ENCODE measurements at places on chromosomes 12 and 14.

DNA sequence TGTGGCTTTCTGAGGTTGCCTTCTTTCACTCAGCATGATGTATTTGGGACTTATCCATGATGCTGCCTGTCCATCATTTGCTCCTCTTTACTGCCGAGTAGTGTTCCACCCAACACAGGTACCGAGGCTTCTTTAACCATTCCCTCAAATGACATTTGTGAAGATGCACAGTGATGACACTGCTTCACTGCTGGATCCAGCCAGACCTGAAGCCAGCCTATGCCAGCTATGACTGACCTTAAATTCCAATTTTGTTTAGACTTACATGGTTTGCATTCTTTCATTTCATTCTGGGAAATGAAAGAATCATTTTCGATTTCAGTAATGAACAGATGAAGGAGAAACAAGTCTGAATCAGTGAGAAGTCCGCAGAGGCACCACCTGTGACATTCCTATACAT is 271.0 kb downstream of the AACS start:
- DNase-seq = no peak

GRCh38 chr12:87253157-87253556 is 776.0 kb downstream of the C12orf50 start:
- DNase-seq = peak; percentile 10

DNA sequence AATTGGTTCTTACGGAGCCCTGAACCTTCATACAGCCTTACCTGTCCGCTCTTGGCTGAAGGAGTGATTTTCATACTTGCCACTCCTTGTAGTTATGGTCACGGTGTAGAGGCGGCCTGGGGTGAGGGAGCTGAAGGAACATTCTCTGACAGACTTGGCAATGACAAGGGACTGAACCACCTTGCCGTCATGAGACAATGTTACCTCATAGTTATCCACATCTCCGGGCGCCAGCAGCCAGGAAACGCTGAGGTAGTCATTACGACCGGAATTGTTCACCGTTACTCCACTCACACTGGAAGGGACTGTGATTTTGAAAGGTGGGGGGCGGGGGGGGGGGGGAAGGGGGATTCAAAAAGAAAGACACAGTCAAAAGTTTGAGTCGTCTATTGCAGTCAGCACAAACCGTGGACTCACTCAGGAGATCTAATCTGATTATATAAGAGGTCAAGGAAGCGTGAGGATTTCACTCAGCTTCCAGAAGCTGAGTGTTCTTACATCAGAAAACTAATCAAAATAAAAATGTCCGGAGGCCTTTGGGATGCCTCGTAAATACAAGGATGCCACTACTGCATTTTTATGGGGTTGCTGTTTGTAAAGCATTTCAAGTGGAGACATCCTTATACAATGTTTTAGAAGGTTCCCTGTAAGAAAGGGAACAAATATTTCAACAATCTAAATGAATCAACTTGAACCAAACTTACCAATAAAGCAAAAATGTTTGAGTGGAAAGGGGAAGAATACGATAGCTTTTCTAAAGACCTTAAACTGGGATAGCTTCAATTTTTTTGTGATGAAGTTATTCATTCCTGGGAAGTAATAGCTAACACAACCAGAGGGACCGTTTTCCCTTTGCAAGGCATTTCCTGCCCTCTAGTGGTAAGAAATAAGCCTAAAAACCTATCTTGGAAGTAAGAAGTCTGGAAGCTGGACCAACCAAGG is 60.6 kb downstream of the PTPRB start:
- DNase-seq = peak; percentile 76

DNA sequence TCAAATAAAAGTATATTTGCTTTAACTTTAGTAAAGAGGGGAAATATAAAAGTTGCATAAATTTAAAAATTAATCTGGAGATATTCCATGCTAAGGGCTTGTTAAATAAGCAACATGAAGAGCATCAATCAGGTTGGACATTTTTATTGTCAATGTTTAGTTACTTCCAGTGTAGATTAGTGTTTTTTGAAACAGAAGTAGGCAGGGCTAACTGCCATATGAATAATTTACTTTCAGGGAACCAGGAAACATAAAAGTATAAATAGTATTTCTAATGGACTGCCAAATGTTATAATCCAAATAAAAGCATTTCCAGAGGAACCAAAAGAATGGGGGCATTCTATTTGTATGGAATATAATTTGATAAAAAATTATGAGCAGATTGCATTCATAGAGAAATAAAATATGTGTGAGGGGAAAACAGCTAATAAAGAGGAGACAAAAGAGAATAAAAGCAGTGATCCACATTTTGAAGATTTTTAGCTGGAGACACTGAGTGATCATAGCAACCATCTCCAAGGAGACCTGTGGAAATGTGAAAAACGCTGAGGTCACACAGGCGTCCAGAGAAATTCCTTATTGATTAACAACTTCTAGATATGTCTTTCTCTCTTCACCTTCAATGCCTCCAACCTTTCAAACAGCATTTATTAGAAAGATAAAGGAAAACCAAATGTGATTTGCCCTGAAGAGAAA is 70.8 kb downstream of the SRGAP1 start:
- no peak for DNase-seq

DNA sequence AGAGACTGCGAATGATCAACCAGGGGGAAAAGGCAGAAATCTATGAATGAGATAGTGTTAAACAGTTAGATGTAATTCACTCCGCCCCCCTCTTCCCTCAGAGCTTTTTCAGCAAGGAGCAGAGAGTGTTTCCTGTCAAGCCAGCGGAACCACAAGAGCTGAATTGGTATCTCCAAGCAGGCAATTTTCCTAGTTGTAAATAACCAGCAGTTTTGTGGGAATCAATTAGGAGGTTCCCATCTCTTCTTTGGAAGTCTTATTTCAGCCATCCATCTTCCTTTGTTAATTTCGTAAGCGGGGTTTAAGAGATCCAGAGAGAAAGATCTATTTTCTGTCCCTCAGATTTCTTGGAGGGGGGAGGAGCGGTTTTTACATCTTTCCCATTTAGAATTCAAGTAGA is 178.0 kb downstream of the FOXN3 start:
- no peak for DNase-seq

DNA sequence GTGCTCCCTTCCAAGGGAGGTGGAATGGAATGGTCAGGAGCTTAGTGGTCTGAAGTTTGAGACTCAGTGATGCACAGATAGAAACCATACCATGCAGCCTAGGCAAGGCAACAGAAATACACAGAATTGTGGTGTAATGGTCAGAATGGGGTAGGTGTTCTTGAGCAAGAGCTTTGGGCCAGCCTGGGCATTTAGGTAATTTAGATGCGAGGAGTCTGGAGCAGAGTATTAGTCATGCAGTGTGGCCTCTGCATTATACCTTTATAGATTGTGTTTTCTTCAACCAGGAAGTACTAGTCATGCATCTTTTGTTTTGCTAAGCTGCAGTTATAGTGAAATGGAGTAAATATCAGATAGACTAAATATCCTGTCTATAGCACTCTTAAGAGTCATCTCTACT is 118.3 kb downstream of the DAAM1 start:
- DNase-seq = peak; percentile 36

GRCh38 chr14:100080206-100080605 is 15.0 kb downstream of the EVL start:
- no peak for DNase-seq

- DNase-seq = no peak
These were observed 254.0 kb upstream of the KITLG start for GRCh38 chr12:88834226-88834625.

- peak; percentile 29 for DNase-seq
These were observed 39.9 kb downstream of the ATL1 start for GRCh38 chr14:50599700-50600444.

GRCh38 chr12:49683599-49684309 is 23.5 kb downstream of the FMNL3 start:
- DNase-seq = no peak

GRCh38 chr14:73739174-73739898 is 25.2 kb upstream of the PNMA1 start:
- DNase-seq = no peak

DNA sequence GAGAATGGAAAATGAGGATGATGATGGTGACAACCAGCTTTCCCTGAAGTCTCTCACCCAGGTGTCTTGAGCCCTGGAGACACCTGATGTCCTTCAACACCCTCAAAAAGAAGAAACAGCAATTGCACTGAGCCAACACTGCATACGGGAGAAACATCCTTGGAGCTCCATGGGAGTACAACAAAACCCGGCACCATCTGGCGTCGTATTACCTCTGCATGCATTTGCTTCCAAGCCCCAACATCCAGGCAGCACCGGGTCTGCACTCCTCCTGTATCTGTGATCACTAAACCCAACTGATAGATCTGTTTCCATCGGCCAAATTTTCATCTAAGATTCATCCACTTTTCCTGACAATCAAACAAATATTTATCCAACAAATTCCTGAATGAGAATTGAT is 249.9 kb downstream of the DPF3 start:
- no peak for DNase-seq

- DNase-seq = peak; percentile 37
These were observed 169.0 kb downstream of the PRIMA1 start for GRCh38 chr14:93619176-93619793.

DNA sequence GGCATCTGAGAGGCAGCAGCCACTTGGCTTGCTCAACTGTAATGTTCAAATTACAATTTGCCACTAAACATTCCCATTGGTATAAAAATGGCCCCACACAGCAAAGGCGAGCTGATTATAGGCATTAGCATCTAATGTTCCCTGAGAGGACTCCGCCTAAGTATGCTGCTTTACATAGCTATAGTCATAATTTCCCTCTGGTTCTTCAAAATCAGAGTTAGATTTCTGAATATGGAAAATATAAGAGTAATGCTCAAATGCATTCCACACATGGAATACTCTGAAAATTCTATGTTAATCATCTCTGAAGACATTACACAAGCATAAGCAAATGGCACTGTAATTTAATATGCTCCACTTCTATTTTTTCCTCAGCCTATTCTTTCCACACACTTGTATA is 83.7 kb upstream of the BTG1 start:
- DNase-seq = no peak

Data from H4 (cell line).